Stimulated activated CD8-positive, alpha-beta memory T cell treated with anti-CD3 and anti-CD28 coated beads, Interleukin-7, amount 100 ng/mL, for 24 hours (primary cell): ENCODE measurements at places on chromosomes 13 and 19.

GRCh38 chr13:89282241-89282640 lies 1611.1 kb downstream of the SLITRK5 start:
- DNase-seq = no peak

- no peak for DNase-seq
These were observed 206.8 kb downstream of the UQCRFS1 start for GRCh38 chr19:29006057-29006735.

DNA sequence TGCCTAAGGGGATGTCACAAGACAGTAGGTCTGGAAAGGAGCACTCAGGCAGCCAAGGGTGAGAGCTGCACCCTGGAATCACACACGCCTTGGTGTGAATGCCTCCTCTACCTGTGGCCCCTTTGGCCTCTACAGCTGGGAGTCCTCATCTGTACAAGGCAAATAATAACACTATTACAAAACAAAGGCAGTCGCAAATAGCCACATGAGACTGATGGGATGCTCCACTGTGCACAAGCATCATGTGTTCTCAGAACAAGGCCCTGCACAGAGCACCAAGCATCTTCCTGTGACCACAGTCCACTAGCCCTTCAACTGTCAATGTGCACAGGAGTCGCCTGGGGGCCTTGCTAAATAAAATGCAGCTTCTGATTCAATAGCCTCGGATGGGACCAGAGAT lies 44.6 kb upstream of the HNRNPA1L2 start:
- DNase-seq = no peak

- no peak for DNase-seq
These were observed 34.1 kb downstream of the PSG5 start for GRCh38 chr19:43152214-43152613.
